ENCODE measurements at places on chromosomes 13 and 19.
A peak's percentile ranks its signal among the peaks of the same experiment; 100 is the strongest.

DNA sequence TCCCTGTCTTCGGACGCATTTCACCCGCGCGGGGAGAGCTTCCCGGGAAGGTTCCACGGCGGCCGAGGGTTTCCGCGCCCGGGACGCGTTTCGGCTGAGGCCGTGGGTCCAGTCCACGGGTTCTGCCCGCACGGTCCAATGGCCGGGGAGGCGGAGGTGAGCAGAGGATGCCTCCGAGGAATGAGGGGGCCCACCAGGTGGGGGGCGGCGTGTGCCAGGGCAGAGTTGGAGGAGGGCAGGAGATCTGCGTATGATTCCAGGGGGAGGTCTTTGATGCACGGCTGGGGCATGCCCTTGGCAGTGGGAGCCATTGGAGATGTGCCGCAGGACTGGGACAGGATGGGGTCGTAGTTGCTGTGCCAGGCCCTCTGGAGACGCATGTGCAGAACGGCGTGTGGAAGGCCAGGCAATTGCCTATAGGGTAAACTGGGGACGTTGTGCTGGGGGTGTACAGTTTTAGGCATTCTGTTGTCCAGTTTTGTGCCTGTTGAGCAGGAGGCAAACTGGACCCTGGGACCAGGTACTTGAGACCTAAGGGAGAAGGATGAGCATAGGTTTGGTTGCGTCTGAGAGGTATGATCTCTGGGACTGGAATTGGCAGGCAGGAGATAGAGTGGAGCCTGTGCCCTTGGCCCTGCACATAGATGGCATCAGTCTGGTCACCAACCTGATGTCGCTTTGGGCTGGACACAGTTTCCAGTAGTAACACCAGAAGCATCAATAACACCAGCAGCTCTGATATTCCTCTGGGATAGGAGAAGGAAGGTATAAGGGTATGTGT is 751 bp downstream of the ZNF584 start:
- DNase-seq = peak; percentile 21

- DNase-seq = no peak
Observed at GRCh38 chr19:46598372-46598917, 2.7 kb upstream of the CALM3 start.

DNA sequence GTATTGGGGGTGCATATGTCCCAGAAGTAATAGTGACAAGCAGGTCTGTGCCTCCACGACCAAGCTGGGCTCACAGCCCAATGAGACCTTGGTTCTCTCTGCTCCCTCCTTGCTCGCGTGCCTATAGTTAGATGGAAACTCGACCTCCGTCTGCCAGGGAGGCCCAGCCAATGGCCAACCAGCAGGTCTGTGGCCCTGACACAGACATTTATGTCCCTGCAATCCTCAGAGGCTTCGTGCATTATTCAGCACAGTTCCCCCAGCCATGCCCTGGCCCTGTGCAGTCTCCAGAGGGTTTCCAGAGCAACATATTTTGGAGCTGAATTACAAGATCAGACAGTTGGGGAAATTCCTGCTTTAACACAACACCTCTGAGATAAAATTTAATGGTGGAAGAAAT is 105.1 kb downstream of the UQCRFS1 start:
- no peak for DNase-seq

GRCh38 chr13:51643105-51643881 is 59.0 kb downstream of the WDFY2 start:
- DNase-seq = no peak
